Common myeloid progenitor, CD34-positive (primary cell): ENCODE measurements at places on chromosomes 5 and 9.

- DNase-seq = no peak
Observed at GRCh38 chr5:80964919-80965318, 4.8 kb downstream of the RASGRF2 start.

DNA sequence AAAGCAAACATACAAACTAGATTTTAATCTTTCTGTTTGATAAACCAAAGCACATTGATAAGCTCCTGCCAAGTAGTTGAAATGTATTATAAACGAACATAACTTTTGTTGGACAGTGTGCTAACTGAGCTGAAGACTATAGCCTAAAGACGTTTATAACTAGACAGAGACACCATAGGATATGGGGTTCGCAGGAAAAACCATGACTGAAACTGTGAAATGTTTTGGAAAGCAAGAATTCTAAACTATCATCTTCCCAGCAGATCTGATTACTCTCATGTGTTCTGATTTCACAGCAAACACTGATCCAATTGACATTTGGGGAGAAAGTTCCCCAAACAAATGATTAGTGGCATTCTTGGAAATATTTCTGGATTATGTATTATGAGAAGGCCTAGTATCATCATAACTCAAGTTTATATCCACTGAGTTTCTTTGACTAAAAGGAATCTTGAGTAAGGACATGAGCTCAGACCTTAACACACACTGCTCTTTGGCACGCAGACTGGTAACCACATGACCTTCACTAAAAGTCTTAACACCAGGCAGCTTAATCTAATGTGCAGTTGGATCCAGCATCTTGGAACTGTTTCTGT, 375.2 kb downstream of the ZNF608 start:
- DNase-seq = no peak

- peak; percentile 47 for DNase-seq
Observed at GRCh38 chr5:40904205-40904993, 4.9 kb upstream of the C7 start.

DNA sequence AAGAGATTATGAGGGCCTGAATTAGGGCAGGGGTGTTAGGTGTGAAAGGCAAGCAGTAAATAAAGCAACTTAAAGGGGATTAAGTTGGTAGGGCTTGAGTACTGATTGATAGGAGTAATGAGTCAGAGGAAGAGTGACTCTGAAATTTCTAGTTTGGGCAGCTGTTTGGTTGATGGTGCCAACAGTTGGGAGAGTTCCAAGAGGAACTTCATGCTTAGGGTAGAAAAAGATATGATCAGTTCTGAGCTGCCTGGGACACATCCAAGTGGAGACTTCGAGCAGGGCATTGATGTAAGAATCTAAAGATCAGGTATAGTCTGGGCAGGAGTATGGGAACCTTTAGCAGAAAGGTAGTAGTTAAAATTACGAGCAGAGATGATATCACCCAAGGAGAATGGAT, 10.2 kb downstream of the MAMDC2 start:
- DNase-seq = peak; percentile 97

- no peak for DNase-seq
Observed at GRCh38 chr5:62134811-62135210, 171.2 kb upstream of the KIF2A start.

DNA sequence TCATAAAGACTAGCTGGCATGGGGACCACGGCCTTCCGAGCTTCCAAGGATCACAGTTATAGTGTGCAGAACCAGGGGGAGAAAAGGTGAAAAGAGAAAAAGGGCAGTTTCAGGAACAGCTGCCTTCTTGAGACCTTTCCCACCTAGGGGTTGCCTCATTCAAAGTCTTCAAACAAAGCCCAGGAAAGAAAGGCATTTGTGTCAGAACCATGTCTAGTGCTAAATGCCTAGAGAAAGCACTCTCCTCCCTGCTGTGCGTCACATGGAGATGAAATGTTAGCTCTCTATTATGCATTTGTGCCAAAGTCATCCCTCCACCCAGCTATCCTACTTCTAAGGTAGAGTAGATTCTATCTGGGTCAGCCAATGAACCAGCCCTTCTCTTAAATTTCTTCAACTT, 1037.3 kb upstream of the WWC1 start:
- DNase-seq = no peak

DNA sequence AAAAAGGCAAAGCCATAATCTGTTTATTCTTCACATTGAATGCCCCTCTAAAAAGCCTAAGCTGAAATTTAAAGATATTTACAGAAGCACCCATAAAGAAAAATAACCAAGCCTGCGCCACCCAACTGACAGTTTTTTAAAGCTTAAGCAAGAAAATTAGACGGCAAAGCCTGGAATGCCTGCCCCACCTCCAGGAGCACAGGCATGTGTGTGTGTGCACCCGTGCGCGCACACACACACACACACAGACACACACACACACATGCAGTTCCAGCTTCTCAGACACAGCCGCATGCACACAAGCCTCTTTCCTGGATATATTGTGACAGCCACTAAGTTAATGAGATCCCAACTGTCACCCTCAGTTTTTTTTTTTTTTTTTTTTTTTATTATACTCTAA, 88.2 kb downstream of the FRMD3 start:
- DNase-seq = no peak
